Stimulated activated CD8-positive, alpha-beta memory T cell treated with anti-CD3 and anti-CD28 coated beads, Interleukin-12 subunit alpha, Interleukin-12 subunit beta, amount 100 ng/mL, for 4 hours (primary cell): ENCODE measurements at places on chromosomes 13 and 19.

DNA sequence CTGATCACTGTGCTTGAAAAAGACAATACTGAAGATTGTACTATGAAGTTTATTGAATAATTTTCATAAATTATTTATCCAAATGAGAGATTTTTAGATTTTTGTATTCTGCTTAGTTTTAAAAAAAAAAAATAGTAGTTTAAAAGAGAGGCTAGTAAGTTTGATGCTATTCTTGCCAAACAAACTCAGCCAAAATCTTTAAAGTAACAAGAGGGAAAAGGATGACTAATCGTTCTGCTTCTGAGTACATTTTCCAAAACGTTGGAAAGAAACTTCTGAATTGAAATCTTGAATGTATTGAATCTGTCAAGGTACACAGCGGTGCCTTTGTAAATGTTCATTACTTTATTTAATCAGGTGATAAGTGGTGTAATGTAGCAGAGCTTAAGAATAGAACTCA lies 34.4 kb downstream of the NUP58 start:
- no peak for DNase-seq

GRCh38 chr19:1494115-1494815 lies 3.3 kb downstream of the REEP6 start:
- DNase-seq = no peak

DNA sequence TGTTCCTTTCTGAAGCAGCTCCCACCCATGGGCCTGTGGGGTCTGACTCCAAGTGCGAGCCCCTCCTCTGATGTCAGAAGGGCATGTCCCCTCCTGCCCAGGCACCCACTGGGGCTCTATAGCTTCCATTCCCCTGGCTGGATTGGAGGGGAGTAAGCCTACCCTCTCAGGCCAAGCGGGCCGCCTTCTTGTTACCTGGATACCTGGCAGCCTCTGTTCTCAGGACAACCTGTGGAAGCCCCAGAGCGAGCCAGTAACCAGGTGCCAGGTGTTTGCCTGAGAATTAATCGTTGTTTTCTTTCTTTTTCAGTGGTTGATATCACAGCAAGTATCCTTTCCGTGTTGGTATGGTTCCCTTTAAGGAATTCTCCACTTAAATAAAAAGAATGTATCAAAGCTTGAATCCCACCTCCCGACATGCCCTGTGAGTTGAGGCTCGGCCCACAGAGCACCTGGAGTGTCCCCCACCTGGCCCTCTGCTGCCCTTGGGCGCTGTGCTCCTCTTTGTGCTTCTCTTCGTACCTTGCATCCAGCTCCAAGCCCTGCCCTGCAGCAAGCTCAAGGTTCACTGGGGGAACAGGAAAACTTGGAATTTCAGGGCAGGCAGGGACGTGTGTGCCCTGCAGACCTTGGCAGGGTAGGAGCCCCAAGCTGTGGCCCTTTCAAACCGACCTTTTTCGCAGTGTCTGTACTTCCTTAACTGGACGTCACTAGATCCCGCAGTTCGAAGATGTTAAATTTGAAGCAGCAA lies 15.0 kb downstream of the MAU2 start:
- no peak for DNase-seq

DNA sequence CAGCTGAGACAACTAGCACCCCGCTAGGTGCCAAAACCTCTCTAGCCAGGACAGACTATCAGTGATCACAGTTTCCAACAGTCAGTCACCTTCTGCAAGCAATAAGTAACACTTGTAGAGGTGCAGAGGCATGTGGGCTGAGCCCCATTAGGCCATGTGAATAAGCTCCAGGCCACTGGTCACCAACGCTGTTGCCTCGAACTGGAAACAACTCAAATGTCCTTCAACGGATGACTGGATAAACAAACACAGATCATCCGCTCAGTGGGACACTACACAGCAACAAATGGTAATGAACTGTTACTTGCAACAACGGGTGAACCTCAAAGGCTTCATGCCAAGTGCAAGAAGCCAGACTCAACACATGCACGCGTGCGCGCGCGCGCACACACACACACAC lies 27.5 kb upstream of the TMEM160 start:
- no peak for DNase-seq

- no peak for DNase-seq
Measured at GRCh38 chr19:3467437-3468198, 12.7 kb downstream of the SMIM24 start.

- DNase-seq = no peak
Measured at GRCh38 chr19:48271531-48272151, 1.8 kb downstream of the ZNF114 start.

DNA sequence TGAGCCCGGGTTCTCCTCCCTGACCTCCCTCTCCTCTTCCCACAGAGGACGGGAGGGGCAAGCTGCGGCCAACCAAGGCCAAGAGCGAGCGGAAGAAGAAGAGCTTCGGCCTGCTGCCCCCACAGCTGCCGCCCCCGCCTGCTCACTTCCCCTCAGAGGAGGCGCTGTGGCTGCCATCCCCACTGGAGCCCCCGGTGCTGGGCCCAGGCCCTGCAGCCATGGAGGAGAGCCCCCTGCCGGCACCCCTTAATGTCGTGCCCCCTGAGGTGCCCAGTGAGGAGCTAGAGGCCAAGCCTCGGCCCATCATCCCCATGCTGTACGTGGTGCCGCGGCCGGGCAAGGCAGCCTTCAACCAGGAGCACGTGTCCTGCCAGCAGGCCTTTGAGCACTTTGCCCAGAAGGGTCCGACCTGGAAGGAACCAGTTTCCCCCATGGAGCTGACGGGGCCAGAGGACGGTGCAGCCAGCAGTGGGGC lies 162.2 kb downstream of the KDM4B start:
- DNase-seq = no peak

GRCh38 chr13:50126263-50126992 lies 111.2 kb downstream of the KCNRG start:
- no peak for DNase-seq

- peak; percentile 70 for DNase-seq
Measured at GRCh38 chr19:11964858-11965645, at the start of gene ZNF763. ZNF763 (plus strand) TSS chr19:11965040; CDS start chr19:11965209, 169 bp downstream.

GRCh38 chr19:18754501-18754900 lies 36.6 kb downstream of the COMP start:
- no peak for DNase-seq

DNA sequence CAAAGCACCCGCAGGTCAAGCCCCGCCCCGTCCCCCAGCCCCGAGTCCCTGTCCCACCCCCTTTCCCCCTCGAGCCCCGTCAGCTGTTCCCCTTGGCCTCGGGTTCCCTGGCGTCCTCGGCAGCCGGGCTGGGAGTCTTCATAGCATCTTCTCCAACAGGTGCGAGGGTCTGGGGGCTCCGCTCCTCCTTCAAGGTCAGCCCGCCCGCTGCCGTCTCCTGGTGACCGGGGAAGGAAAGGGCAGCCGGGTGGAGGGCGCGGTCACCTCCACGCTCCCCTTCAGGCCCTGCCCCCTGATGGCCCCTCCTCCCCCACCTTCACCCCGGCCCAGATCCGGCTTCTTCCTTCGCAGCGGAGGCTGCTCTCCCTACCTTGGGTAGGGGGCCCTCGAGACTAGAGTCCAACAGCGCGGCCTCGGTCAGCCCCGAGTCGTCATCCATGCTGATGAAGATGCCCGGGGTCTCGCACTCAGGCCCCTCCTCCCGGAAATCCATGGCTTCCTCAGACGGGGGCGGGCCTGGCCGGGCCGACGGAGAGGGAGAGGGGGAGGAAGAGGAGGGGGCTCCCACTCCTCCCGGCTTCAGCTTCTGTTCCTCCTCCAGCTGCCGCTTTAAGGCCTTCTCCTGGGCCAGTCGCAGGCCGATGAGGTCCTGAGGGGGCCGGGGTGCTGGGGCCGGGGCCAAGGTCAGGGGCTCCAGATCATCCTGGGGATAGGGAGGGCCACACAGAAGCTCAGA lies 541 bp upstream of the RSPH6A start:
- no peak for DNase-seq

- no peak for DNase-seq
Measured at GRCh38 chr19:1026783-1027649, 608 bp downstream of the CNN2 start.

- no peak for DNase-seq
Measured at GRCh38 chr19:10789866-10790265, 46.1 kb downstream of the TMED1 start.

- DNase-seq = no peak
Measured at GRCh38 chr13:39930544-39931444, 275.3 kb downstream of the COG6 start.

DNA sequence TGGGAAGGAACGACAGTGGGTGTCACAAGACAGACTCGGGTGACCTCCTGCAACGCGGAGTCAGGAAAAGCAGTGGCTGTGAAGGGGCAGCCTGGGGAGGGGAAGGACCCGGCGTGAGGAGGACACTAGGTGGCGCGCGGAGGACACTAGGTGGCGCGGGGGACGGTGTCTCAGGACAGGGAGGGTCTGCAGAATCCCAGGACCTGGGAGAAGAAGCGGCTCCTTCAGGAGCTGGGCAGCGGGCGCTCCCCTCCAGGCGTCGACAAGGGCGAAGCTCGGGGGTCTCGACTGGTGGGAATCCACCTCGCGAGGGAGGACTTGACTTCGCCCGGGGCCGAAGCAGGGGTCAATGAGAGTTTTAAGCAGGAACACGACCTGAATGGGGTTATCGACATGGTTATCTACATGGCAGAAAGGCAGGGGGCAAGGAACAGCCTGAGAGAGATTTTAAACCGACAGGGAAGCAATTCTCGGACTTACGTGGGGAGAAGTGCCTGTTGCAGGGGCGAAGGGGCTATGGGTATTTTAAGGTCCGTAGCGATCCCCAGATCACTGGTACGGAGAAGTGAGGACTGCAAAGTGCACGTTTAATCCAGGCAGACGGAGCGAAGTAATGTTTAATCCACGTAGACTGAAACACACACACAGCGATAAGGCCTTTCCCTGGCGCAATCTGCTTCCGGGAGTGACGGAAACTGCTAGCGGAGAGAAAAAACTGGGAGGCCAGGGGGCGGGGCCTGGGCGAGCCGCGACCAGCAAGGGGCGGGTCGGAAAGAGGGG lies at the start of gene ZNF616:
TSS of gene ZNF616 (minus strand) at position 687 of the 780 bp plus-strand sequence. CDS start 9,426 bp downstream, outside the sequence.
- DNase-seq = peak; percentile 30
